ENCODE measurements at places on chromosomes 13 and 19. TPM values are rescaled to one million over a fixed set of nuclear protein-coding genes. Genes with fewer than 3 reads are reported as not detected.

GRCh38 chr13:27925220-27925991, 5.6 kb downstream of the PDX1 start:
- no peak overlapping the region for H3K4me3 ChIP-seq
- H3K36me3 ChIP-seq = no peaks in the 10 kb centered on the region
- no peak overlapping the region for H3K27ac ChIP-seq
- no peak for DNase-seq

DNA sequence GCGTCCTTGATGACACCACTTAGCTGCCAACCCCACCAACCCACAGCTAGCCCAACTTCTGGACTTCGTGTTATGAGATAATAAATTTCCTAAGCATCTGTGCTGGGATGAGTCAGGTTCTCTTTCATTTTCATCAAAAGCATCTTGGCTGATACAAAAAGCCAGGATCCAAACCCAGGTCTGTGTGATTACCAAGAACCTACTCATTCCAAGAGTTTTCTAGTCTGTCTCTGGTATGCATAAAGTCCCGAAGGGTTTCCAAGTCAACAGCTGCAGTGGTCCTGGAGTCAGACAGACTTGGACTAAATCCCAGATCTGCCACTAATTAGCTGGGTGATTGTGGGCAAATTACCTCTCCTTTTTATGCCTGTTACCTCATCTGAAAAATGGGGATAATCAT, 55.5 kb upstream of the SERP2 start:
- no peaks in the 10 kb centered on the region for H3K27me3 ChIP-seq
- H3K4me1 ChIP-seq = no peaks in the 10 kb centered on the region
- H3K27ac ChIP-seq = no peak overlapping the region
- H3K4me3 ChIP-seq = no peak overlapping the region

- no peak overlapping the region for H3K4me3 ChIP-seq
- no peaks in the 10 kb centered on the region for H3K27me3 ChIP-seq
- no peaks in the 10 kb centered on the region for H3K36me3 ChIP-seq
- peak; percentile 15 for DNase-seq
- peaks cover 4% of the 10 kb centered on the region for H3K4me1 ChIP-seq
These were observed 1.2 kb downstream of the SEMA6B start for GRCh38 chr19:4557971-4558941.

DNA sequence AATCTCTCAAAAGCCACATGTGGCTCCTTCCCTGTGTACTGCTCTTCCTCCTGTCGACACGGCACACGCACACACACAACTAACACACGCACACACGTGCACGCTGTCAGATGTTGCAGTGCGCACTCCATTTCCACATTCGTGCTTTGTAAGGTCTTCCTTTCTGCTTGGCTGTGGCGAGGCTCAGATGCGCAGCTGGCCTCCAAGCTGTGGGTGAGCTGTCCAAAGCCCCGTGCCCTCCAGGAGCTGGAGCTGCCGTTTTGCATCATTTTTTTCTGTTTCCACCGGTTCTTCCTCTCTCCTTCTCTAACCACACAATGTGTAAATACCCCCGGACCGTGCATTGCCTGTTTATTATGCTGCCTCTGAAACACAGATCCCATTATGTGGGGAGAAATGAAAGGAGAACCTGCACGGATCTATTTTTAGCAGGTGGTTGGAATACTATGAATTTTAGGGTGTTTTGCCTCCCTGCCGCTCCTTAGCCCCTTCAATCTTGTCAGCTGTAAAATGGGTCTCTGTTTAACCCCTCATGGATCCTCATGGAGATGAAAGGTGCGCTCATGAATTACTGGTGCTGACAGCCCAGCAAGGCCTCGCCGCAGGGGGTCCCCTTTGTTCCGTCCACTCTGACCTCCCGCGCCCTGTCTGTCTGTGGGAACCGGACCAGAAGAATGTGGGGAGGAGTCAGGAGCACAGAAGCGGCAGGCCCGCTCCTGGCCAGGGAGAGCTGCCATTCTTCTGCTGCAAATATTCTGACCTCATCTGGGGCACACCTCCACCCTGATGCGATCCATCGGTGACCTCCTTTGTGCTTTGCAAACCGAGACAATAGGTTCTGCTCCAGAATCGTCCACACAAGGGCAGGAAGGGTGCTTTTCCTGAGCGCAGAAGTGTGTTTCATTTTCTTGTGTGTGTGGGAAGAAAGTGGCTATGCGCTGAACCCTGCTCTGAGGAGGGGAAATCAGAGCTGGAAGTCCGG, 137.7 kb downstream of the SOX1 start:
- peaks cover 58% of the 10 kb centered on the region for H3K27me3 ChIP-seq
- H3K27ac ChIP-seq = no peak overlapping the region
- H3K4me3 ChIP-seq = no peak overlapping the region
- no peaks in the 10 kb centered on the region for H3K4me1 ChIP-seq

DNA sequence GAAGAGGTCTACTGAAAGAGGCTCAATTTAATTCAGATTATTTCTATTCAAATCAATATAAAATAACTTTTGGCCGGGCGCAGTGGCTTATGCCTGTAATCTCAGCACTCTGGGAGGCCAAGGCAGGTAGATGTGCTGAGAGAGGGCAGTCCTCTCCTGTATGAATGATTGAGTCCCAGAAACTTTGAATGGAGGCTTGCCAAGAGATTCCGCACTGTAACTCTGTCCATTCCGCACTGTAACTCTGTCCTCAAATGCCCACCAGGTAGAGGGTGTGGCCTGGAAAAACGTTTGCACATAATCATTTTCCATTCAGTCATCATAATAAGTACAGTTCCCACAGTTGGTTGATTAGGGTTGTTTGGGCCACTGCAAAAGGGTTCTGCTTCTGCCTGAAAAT, 274.7 kb upstream of the SOX21 start:
- H3K27me3 ChIP-seq = peaks cover 4% of the 10 kb centered on the region
- H3K36me3 ChIP-seq = no peaks in the 10 kb centered on the region
- H3K27ac ChIP-seq = no peak overlapping the region
- H3K4me3 ChIP-seq = no peak overlapping the region

DNA sequence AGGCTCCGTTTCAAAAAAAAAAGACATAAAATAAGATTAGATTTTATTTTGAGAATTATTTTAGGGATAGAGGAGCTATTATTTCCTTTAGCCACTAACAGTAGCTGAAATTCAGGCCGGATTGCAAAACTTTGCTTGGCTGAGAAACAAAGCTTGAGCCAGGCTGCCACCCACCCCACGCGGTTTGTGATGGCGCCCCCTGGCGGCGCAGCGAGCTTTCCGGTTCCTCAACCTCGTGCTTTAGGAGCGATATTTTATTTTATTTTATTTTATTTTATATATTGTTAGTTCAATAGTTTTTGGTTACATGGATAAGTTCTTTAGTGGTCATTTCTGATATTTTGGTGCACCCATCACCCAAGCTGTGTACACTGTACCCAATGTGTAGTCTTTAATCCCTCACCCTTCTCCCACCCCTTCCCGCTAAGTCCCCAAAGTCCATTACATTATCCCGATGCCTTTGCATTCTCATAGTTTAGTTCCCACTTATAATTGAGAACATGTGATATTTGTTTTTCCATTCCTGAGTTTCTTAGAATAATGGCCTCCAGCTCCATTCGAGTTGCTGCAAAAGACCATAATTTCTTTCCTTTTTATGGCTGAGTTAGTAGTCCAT, 19.8 kb upstream of the CEACAM4 start:
- H3K4me3 ChIP-seq = no peak overlapping the region
- DNase-seq = peak; percentile 51
- H3K36me3 ChIP-seq = no peaks in the 10 kb centered on the region
- H3K4me1 ChIP-seq = no peaks in the 10 kb centered on the region
- no peak overlapping the region for H3K27ac ChIP-seq

DNA sequence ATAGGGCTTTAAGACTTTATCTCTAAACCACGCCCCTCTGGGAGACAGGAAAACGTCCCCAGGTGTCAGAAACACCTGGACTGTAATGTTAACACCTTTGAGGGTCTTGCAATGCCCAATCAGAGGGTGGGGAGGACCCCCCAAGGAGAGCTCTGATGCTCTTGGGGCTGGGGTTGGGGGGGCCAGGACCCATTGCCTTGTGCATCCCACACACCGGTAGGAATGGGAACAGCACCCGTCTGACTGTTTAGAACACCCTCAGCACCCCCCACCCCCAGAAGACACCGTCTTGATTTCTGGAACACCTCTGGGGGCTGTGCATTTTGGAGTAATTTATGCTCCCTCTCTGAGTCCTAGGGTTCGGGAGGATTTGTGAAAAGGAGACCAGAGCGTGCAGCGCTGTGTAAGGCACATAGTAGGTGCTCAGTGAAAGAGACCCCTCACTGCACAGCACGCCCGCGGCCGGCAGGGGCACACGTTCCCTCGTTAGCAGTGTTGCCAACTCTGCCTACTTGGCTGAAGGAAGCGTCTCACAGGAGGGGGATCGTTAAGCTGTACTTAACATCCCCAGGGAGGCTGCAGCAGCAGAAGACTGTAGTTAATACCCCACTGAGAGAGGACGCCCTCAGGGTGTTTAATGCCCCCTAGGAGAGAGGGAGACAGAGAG, 2.8 kb upstream of the ERFL start:
- no peaks in the 10 kb centered on the region for H3K36me3 ChIP-seq
- H3K4me1 ChIP-seq = peaks cover 59% of the 10 kb centered on the region
- H3K4me3 ChIP-seq = no peak overlapping the region
- DNase-seq = no peak
- H3K27ac ChIP-seq = no peak overlapping the region
- peaks cover 24% of the 10 kb centered on the region for H3K27me3 ChIP-seq

Gene RFPL4AL1
- not detected for total RNA-seq

Gene AMER2
- total RNA-seq = not detected

- DNase-seq = no peak
- H3K27me3 ChIP-seq = no peaks in the 10 kb centered on the region
- H3K4me1 ChIP-seq = no peaks in the 10 kb centered on the region
- no peaks in the 10 kb centered on the region for H3K36me3 ChIP-seq
These were observed 291.6 kb upstream of the MAB21L1 start for GRCh38 chr13:35768073-35768472.

DNA sequence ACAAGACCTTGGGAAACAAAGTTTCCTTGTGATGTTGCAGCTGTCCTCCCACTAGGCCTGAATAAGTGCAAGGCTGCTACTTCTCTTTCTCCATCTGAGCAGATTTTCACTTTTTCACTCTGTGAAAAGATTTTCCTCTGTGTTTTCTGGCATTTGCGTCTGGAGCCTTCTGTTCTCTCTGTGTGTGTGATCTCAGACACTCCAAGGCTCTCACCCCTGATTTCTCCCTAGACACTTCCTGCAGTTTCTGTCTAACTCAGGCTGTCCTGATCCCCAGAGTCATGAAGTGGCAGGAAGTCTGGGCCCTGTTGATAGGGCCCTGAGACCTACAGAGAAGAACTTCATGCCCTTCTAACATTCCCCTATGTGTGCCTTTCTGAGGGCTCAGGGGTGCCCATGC, 37.2 kb downstream of the SIGLEC7 start:
- no peak overlapping the region for H3K4me3 ChIP-seq
- no peaks in the 10 kb centered on the region for H3K36me3 ChIP-seq
- H3K27me3 ChIP-seq = no peaks in the 10 kb centered on the region
- no peak for DNase-seq

Measured in T-cell (primary cell).